ENCODE measurements at places on chromosomes 7 and 10.

DNA sequence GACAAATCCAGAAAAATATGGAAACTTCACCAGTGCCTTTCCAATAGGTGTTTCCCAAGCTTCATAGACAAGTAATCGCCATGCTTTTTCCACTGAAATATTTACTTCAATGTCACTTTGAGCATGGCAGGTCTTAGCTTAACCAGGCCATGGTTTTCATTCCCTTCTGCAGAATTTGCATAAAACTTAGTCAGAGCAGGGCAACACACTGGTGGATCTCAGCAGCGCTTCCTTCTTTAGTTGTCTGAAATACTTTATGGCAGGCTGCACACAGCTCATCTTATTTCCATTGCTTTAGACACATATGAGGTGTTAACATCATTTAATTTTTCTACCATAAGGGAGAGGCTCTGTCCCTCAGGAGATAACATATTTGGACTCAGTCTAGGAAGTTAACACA, 102.9 kb upstream of the AHR start:
- no peak for ATAC-seq

- ATAC-seq, result no peak
These were observed 97.0 kb downstream of the LARP4B start for GRCh38 chr10:834493-834892.

DNA sequence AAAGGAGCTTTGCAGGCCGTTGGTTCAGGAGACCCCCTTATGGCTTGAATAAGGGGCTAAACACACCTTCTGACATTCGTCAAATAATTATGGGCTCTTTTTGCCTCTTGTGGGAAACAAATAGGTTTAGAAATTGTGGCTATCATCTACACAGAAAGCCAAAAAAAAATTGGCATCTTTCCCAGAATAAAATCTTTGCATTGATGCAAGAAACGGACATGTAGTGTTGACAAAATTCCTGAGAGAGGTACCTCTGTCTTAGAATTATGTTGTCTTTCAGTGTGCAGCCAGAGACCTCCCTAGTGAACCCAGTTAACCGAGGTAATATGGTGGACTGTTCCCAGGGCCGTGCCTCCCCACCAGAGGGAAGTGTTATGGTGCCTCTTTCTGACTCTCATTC, 283.9 kb downstream of the SDHAF3 start:
- no peak for ATAC-seq

GRCh38 chr7:141674171-141674671, 27.7 kb downstream of the DENND11 start:
- ATAC-seq, result peak; percentile 43

- ATAC-seq, result peak; percentile 93
These were observed 20.0 kb upstream of the CRYGN start for GRCh38 chr7:151459726-151460473.

DNA sequence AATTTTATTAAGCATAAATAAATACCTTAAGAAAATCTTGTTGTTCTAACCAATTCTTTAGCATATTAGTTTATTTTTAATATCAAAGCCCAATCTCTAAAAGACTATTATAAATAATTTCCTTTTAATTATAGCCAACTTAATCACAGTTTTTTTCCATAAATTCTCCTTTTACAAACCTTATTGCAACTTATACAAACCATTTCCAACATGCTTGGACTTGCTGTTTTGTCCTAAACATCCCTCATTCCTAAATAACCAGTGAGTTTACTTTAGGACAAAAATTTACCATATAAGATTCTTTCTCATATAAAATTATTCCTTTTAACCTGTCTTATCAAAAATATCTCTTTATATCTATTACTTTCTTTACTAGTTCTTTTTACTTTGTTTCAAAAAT, 25.2 kb upstream of the LSM8 start:
- no peak for ATAC-seq

DNA sequence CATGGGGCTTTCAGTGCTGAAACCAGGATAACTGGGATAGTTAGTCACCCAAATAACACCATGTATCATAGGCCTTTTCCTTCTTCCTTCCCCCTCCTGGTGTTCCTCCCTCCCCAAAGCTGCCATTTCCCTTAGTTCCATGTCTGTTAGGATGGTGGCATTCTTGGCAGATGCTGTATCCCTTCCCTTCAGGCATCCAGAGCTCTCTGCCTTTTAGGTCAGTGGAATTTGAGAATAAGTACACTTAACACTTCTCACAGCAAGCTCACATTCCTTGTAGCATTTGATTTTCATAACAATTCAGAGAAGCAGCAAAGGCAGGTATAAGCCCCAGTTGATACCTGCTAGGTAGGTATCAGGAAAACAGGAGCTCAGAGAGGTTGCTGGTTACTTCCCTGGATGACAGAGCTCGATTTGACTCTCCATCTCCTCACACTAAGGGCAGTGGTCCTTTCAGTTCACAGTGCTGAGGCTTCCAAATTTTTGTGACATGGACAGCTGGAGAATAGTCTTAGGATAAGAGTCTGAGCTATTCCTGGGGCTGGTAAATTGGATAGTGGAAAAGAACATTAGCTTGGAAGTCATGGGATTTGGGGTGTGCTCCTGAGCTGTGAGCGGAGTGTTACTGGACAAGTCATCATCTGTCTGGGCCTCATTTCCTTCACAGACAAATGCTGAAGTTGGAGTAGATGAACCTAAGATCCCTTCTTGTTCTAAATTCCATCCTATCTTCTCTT, 108.7 kb upstream of the RHOBTB1 start:
- ATAC-seq, result no peak

DNA sequence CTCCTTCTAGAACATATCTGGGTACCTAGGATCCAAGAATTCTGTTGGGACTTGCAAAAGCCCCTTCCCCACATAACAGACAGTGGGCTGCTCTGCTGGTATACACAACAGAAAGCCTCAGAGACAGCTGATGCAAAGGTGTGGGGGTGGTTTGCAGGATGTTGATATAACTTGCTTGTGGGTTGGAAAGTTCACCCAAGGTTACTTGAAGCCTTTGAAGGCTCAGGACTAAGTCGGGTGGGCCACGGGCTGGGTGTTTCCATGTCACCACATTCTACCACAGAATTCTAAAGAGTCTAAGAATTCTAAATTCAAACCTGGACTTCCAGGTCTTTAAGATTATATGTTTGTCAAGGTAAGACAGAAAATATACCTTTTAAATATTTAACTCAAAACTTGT, 7.4 kb upstream of the NRCAM start:
- no peak for ATAC-seq

DNA sequence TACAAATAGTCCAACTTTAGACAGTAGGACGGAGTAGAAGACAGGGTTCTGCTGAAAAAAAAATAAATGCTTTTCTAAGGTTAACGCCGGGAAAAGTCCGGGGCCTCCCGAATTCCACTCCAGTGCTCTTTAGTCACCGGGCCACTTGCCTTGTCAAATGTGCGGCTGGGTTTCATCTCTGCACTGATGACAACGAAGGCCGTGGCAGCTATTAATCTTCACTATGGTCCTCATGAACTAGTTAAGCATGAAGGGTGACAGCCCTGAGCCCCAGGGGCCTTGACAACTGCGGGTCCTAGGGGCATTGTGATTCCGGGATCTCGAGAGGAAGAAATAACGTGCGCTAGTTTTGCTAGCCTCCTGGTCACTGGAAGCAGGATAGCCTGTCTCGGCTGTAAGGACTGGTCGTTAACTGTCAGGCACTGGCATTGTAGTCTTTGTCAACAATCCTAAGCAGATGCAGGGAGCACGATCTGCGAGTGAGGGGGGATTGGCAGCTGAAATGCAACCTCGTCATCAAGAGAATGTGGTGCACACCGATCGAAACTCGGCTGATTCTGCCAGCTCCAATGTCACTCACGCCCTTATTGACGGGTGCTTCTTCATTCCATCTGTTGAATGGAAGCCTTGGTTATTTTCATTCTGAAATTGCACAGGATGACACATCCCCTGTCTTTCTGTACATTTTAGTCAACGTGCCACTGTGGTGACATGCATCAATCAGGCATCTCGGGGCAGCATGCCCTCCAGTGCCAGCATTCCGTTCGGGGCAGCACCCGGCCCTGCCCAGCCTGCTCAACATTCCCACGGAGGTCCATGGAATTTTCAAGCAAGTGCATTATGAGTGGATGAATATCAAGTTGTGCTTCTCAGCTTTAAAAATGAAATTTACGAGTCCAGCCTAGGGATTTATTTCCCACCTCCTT, 51.6 kb upstream of the MGMT start:
- no peak for ATAC-seq

DNA sequence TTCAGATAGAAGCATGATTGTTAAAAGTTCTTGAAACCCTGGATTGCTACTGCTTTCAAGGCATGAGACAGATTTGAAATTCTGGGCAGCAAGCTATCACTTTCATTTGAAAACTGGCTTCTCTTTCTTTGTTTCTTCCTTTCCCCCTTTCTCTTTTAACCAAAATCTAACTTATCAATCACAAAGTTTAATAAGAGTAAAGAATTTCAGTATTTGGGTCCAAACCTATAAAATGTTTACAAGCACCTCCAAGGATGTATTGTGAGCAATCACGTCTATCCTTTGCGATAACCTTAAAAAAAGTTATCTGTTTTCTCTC, 21.6 kb upstream of the RPA3 start:
- ATAC-seq, result no peak

DNA sequence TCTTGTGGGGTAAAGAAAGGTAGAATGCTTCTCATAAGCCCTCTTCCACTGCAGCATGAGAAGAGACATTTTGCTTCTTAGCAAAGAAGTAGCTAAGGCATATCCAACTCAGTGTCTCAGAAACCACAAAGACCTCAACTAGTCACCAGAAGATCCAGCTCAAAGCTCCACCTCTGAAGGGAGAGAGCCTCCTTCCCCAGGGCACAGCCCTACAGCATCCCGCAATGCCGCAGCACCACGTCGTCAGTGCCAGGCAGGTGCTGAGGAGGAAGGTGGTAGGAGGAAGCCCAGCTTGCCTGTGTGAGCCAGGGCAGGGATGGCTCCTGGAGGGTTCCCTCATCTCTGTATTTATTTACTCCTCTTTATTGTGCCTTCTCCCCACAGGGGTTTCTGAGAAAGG, 385.6 kb upstream of the NPVF start:
- no peak for ATAC-seq

DNA sequence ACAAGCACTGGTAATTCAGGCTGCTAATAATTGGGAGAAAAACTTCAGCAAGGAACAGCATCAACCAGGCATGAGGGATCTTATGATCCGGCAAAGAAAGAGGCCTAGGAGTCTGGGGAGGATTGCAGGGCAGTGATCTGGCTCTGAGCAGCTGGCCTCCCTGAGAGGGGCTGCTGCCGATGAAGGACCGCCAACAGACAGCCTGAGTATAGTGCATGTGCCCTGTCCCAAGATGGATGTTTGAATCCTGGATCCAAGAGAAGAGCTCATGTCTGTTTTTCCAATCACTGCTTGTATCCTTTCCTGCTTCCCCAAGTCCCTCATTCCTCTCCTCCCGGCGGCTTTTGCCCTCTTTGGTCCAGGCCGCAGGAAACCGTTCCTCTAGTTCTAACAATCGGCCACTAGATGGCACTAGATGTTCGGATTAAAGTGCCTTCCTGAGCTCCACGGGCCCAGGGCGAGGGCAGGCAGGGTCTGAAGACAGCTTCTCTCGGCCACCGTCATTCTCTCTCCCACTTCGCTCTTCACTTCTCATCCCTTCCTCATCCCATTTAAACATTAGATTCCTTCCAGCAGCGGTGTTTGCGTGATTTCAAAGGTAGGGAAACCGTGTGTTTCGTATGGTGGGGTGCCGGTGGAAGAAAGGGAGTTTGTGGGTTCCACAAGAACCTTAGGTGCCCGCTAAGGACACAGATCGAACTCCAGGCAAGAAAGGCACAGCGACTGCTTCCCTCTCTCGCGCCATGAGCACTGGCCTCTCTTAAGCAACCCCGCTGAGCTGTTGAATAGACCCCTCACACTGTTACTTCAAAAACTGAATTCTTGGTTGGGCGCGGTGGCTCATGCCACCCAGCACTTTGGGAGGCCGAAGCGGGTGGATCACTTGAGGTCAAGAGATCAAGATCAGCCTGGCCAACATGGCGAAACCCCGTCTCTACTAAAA, 82.4 kb downstream of the ADCYAP1R1 start:
- ATAC-seq, result peak; percentile 82

DNA sequence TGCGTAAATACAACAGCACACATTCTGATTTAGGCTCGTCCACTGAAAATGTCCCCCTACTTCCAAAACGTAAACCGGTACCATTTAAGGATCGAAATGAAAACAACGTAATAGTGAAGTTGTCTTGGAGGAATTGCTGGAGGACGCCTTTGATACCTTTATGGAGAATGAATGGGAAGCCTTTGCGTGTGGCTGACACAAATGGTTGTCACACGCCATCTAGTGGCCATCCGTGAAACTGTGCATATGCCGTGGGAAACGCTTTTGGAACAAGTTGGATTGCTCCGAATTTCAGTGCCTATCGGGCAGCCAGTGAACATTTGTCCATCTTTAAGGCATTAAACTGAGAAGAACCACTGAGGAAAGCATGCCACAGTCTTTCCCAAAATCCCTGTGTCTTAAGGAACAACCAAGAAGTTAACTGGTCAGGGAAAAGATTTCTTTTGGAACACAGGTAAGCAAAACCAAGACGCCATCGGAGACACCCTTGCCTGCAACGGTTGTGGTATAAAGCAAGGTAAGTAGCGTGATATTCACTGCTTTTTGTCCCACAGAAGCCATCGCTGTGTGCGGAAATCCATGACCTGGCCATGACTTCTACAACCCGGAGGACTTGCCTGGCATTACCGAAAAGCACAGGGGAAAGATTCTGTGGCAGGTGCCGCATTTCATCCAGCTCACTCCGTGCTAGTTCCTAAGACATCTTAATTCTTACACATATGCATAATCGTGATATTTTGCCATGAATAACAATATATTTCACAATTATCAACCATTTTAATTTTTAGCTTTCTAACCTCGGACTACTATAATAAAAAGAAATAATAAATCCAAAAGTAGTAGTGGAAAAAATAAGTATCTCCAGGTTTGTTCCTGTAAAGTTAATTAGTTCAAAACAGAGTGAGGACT, 100.6 kb downstream of the FAM204A start:
- peak; percentile 48 for ATAC-seq

DNA sequence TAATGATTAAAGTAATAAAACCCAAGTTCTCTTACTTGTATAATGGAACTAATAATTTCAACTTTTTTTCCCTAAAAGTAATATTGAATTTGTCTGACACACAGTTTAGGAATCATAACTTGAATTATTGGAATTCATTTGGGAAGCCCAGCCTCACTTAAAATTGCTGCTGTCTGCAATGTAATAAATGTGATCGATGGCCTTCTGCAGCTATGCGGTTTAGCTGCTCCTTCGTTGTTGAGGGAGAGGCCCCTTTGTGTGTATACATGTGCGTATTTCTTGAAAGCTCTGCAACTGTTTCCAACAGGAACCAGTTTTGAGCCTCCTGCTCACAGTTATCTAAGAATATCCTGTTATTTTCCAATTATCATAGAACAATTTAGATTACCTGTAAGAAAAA, 152.5 kb downstream of the AKR1D1 start:
- no peak for ATAC-seq

DNA sequence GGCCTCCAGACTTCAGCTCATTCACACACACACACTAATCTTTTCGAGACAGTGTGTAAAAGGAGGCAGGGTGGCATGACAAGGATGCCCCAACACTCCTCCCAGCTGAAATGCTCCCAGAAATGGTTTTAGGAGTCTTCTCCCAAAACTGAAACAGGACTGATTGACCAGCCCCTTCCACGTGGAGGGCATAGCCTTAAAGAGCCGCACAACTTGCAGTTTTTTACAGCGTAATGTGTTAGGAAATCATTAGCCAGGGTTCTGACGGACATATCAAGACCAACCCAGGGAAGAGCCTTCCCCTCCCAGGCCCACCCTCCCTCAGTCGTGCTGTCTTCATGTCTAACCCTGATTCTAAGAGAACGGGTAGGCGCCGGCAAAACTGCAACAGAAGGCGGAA, 224.6 kb downstream of the TNS3 start:
- ATAC-seq, result no peak

- no peak for ATAC-seq
These were observed 425.8 kb upstream of the AUTS2 start for GRCh38 chr7:69172357-69173077.

- no peak for ATAC-seq
These were observed 748 bp downstream of the PHTF2 start for GRCh38 chr7:77799078-77799964.
